Activated CD8-positive, alpha-beta memory T cell treated with anti-CD3 and anti-CD28 coated beads for 48 hours (primary cell): ENCODE measurements at places on chromosomes 1 and 21.

DNA sequence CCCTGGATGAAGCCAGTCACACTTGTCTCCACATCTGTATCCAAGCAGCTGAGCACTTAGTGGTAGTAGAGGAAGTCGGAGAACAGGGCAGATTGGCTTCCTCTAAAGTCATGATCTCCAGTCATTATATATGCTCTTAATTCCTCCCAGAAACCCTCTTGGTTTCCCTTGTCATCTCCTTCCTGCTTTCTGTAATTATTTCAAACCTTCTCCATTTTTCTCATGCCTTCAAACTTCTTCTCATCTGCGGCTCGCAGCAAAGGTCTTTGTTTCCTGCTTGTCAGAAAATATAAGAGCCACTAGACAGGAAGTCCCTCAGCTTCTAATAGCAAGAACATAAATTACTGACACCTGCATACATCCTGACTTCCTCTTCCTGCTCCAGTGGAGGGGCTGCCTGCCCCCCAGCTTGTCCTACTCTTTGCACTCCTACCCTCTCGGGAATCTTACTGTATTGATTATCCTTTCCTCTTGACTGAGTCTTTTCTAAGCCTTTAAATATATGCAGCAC is 124.6 kb upstream of the NGF start:
- no peak for DNase-seq

DNA sequence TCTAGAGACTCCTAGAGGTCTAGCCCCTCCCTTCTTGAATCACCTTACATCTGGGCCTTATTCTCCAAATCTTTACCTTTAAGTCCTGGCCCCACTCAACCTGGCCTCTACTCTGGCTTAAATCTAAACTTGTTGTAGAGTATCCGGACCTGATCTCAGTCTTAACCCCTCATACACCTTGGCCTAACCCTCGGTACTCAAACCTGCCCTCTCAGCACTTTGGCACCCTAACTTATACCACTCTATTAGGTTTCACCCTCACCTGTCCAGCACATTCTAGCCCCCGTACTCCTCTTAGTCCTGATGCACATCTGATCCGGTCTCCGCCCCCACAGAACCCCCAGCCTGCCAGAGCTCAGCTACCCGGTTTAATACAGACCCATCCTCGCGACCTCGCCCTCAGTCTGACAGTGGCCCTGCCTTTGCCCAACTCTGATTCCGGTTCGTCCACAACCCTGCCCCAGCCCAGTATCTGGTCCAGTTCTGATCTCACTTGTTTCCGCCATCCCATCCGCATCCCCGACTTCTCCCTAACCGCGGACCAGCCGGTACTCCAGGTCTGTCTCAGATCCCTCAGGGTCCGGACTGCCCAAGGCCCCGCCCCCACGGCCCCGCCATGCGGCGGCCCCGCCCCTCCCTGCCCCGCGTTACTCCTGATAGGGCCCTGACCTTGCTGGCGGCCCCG is 1.5 kb downstream of the TRIM62 start:
- DNase-seq, result no peak

DNA sequence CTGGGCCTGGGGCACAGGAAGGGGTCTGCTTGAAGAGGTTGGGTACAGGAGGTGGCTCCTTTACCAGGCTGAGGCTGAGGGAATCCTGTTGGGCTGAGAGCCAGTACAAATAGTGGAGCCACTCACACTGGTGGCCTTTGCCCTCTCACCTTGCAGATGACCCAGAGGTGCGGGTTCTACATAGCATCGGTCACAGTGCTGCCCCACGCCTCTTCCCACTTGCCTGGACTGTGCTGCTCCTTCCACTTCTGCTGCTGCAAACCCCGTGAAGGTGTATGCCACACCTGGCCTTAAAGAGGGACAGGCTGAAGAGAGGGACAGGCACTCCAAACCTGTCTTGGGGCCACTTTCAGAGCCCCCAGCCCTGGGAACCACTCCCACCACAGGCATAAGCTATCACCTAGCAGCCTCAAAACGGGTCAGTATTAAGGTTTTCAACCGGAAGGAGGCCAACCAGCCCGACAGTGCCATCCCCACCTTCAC is 1.8 kb upstream of the SLC50A1 start:
- no peak for DNase-seq

DNA sequence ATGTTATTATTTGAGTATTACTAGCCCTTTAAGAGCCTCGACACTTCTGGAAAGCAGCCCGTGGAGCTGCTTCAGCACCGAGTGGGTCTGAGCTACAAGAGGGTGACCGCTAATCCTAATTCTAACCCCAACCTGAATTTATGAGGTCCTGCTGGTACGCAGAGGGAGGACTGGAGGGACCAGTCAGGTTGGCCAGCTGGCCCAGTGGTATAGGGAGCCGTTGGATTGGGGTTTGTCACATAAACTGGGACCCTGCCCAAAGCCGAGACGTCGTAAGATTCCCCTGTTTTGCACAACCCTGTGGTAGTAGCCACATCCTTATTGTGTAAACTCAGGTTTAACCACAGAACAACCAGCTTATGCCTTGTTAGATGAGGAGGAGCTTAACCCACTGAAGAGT is 60.8 kb upstream of the F3 start:
- no peak for DNase-seq

DNA sequence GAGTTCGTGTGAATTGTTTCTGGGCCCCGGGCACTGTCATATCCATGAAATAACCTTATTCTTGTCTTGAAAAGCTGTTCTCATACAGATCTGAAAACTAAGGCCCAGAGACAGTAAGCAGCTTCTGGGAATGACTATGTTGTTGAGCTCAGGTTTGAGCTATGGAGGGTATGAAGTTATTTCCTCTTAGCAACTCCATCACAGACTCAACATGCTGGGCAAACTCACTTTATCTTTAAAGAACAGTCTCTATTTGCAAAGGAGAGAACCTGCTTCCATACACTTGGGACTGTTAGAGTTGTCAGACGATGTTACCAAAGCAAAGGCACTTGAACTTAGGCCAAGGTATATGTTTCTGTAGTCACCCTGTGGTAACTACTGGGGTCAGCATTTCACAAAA is 90.0 kb downstream of the GPR88 start:
- DNase-seq, result no peak

DNA sequence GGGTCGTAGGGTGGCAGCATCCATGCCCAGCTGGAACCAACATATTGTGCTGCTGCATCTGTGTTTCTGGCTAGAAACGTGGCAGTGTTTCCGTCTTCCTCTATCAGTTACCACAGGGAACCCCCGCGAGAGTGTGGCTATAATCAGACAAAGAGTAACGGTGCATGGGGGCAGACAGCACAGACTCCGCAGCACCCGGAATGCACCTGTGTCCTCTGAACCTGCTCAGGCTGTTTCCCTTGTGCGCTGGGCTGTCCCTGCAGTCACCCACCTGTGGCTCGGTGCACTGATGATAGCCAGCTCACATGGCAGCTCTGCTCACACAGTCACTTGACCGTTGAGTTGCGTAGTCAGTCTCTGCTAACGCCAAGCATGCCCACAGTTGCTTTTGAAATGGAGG is 11.4 kb upstream of the PCBP3 start:
- DNase-seq, result no peak

GRCh38 chr1:159436469-159436868 is 3.1 kb upstream of the OR10J1 start:
- DNase-seq, result no peak

GRCh38 chr1:53763911-53764310 is 24.9 kb upstream of the GLIS1 start:
- no peak for DNase-seq

DNA sequence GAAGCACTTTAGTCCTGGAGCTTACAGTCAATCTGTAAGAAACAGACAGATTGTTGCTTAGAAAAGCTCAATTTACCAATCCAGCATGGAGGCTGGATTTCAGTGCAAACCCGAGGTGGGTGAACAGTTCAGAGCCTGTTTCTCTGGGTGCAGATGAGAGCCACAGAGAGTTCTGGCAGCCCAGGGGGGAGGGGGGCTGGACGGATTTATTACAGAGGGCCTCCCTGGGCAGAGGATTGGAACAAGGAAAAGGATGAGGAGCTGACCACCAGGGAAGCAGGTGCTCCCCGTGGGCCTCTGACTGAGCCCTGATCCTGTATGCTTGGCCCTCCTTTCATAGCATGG is 38.0 kb upstream of the EPS8L3 start:
- no peak for DNase-seq

DNA sequence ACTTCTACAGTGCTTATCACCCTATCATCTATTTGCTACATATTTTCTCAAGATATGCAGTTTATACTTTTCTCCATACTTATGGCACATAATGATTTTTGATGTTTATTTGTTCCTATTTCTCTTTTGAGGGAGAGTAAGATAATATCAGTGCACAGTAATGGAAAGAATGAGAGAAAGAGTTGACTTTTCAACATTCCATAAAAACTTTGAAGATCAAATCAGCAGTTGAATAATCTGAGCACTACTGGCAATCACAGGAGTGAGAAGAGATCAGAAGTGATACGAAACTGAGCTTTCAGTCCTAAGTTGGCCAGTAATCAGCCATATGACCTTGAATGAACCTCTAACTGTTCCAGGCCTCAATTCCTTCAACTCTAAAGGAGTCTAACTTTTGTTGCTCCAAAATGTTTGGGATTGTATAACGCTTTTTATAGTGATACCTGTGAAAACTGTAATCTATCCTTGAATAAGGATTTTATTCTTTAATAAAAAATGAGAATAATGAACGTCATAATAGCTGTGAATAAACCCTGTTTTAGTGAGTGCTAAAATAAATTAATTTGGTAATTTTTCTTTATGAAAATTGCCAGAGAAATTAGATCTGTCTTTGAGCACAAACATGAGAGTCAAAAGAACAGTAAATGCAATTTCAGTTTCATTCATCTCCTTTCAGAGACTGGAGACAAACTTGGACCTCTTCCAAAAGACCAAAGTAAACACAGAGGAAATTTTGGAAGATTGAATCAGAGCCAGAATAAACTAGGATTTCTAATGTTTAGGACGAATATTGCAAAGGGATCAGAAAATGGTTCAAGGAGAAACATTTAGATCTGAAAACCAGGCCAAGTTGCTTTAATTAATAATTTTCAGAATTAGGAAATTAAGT is 309.9 kb downstream of the ADGRL2 start:
- DNase-seq, result no peak

DNA sequence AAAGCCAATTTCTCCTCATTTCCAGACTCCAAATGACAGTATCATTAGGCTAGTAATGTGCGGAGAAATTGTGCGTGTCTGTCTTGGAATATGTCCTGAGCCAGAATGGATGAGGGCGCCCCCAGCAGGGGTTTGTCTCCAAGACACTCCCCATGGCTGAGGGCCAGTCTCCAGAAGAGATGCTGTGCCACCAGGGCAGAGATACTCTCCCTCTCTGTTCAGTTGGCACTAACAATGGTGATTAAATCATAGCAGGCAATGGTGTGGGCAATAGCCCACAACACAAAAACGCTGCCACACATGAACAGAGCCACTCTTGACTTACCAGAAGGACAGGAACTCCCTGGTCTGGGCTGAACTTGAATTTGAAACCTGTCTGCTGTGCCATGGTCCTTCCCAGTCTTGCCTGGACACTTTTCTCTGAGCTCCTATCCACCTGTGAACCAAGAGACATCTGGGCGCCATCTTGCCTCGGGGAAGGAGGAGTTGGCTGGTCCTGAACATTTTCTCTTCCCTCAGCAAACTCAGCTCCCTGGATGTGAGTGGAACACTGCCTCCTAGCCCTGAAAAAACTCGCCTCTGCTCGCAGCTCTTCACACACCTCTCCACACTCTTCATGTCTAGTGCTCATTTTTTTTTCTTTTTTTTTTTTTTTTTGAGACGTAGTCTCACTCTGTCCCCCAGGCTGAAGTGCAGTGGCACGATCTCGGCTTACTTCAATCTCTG is 14.8 kb upstream of the ADGRB2 start:
- no peak for DNase-seq

GRCh38 chr1:96076589-96076988 is 645.0 kb upstream of the PTBP2 start:
- no peak for DNase-seq

DNA sequence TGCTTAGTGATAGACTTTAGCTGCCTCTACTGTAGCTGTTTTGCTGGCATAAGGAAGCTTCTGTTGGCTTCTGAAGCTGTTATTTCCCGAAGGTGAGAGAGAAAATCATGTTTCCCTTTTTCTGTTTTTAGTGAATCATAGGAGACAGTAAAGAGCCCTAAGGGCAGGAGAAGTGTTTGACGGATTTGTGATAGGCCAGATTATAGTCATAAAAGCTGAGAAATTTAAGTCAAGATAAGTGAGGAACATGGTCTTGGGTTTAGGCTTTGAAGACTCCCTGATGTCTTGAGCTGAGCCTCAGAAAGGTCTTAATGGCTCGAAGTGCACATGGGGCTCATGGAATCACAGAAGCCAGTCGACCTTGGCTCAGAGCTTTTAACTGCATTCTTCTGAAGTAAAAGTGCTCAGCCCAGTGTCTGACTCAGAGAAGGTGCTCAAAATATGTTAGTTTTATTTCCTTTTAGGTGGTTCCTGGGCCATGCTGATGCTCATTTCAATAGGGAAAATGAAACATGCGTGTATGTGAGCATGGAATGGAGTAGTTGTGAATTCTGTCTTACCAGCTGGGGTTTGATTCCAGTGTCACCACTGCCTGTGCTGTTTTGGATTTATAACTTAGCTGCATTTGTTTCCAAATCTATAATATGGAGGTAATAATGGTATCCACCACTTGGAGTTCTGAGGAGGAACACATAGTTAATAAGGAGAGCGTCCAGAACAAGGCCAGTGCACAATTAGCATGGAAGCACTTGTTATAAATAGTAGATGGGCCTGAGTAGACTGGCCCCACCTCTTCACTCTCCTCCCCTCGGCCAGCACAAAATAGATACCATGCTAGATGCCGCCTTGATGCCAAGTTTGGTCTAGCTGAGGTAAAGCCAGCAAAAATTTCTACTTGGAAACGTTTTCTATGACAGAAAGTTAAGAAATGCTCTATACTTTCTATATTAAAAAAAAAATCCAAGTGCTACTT is 99.2 kb downstream of the C1orf21 start:
- no peak for DNase-seq

DNA sequence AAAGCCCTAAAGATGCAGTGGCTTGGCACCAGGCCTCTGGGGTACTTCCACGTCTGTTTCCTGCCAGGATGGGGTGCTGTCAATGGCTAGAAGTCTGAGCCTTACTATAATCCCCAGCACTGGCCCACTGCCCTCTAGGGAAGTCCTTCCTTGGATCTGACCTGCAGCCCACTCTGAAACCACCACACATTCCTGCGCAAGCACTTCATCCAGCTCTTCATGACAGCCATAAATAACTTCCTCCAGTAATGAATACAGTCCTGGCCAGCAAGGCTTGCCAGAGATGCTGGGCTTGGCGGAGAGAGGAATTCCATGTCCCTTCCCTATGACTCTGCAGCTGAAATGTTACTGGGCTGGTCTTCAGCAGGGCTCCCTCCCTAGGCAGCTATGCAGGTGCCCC is 32.6 kb downstream of the ALPL start:
- no peak for DNase-seq

DNA sequence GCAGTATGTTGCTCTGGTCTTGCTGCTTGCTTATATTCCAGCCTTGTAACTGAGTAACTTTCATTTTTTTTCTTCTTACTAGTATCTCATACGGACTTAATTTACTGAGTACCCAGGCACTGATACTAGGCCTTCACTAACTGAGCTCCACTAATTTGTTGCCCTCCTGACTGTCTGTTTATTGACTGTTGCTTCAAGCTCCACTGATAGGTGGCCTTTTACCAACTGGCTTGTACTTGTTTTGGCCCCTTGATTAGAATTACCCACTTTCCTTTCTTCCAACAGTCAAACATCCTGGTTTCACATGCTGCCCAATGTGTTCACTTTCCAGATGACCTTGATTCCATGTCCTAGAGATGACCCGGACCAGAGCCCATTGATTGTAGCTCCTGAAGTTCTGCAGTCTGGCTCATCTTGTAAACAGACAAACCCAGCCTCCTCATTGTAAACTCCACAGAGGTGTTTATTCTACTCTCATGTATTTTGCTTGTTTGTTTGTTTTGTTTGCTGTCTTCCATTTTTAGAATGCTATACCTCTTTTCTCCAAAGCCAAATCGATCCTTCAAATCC is 27.7 kb downstream of the RGS1 start:
- DNase-seq, result no peak
